ENCODE measurements at places on chromosomes 2 and 18.

DNA sequence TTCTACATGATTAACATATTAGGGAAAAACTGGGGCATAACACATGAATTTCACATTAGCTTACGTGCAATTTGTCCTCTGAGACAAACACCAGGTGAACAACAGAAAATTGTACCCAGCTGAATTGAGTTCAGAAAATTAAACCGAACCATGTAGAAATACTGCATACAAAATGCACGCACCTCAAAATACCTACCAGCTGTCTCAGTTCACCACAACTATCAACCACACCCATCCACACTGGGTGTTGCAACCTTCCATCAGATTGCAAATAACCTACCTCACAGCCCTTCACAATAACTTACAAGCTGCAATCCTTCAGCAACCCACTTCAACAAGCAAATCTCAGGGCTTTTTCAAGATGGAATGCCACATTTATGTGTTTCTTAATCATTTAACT, 55.9 kb downstream of the UNC50 start:
- DNase-seq = no peak

DNA sequence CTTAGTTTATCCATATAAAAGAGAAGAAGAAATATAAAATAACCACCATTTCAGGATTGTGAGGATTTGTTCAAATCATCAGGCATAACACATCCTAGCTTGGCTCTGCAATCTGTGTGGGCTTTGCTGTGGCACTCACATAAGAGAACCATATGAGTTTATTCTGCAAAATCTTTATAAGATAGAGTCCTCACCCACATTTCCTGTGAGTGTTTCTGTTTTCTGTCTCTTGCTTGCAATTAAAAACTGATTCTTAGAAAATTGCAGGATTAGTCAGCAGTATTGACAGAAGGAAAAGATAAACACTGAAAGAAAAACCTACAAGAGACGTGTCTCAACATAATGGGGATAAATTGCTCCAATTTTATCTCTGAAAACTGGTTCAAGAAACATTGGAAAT, 258.5 kb downstream of the RND3 start:
- no peak for DNase-seq

GRCh38 chr2:68031542-68032160, 31.2 kb downstream of the C1D start:
- peak; percentile 15 for DNase-seq

DNA sequence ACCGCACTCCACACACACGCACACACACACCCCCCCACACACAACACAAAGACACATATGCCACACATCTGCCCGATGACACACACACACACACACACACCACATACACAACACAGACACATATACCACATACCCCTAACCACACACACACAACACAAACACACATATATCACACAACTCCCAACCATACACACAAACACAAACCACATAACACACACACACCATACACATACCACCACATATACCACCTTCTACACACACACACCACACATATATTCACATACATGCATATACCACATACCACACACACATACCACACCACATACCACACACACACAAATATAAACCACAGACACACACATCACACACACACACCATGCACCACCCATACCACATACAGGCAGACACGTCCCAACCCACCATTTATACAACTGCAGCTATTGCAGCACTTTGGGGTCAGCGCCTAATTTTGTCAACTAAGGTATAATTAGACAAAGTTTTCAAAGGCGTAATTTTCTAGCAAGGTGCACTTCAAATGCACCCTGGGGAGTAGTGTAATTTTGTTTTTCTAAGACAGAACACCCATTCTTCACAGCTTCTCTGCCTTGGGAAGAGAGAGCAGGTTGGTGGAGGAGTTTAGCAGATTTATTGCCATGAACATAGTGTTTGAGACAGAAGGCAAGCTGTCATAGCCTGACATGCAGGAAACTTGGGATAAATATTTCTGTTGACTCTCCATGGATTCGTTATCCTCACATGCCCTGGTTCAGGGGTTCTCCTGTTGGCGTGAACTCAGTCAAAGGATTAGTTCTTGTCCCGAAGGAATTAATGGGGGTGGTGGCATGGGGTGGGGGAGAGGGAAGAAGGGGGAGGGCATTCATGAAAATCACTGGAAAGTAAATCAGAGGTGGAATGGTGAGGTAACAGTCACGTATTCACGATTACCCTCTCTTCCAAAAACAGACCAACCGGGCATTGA, 416.1 kb downstream of the LPIN1 start:
- no peak for DNase-seq

DNA sequence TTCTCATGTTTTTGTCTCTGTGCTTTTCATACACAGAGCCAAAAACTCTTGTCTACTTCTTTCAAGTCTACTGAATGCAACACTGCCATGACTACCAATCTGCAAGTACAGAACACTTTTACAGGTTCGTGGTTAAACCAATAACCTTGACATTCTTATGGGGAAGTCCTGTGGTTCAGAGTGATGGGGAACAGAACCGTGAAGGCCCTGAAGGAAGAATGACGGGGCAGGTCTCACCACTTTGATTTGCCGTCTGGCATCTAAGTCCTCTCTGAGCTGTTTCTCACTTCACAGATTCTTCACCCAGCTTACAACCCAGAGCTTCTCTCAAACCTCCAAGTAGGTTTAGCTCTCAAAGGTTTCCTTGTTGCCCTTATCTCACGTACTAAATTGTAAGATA, 117.5 kb upstream of the SNTG2 start:
- DNase-seq = no peak

DNA sequence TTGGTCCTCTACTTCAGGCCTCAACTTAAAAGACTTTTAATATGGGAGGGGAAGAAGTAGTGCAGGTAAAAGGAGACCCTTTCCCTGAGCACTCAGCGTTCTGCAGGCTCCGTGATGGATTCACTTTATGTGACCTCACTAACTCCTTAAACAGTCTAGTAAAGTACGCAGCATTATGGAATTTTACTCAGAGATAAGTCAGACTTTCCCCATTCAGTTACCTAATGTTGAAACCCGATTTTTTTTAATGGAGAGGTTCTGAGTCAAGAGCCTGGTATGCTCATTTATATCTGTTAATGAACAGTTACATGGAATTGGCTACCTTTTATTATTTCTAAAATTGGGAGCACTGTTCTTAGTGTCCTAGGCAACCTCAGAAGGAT, 34.1 kb downstream of the RASGRP3 start:
- DNase-seq = no peak

GRCh38 chr18:36628435-36629137, 200.2 kb downstream of the TPGS2 start:
- no peak for DNase-seq

GRCh38 chr2:208371634-208371935, 35.0 kb upstream of the PTH2R start:
- DNase-seq = no peak

GRCh38 chr18:1530650-1531049, 626.0 kb downstream of the ADCYAP1 start:
- DNase-seq = no peak

- DNase-seq = peak; percentile 83
Observed at GRCh38 chr2:20516646-20517341, 69.9 kb downstream of the RHOB start.

DNA sequence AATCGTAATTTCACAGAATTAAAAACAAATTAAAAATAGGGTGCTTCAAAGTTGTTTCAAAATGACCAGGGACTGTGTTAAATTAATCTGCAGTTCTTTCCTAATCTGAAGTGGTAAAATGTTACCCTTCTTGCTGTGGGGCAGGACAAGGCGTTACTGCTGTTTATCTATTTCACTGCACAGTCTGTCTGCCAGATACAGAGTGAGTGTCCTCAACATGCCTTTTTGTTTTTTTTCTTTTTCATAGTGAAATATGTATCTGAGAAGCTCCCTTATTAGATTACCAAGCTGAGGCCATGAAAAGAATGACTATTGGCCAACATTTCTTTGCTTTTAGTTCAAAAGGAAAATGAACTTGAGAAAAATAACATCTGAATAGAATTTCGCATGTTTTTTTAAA, 38.0 kb downstream of the KCTD1 start:
- no peak for DNase-seq

GRCh38 chr2:171087547-171087946, 73.1 kb downstream of the TLK1 start:
- no peak for DNase-seq

DNA sequence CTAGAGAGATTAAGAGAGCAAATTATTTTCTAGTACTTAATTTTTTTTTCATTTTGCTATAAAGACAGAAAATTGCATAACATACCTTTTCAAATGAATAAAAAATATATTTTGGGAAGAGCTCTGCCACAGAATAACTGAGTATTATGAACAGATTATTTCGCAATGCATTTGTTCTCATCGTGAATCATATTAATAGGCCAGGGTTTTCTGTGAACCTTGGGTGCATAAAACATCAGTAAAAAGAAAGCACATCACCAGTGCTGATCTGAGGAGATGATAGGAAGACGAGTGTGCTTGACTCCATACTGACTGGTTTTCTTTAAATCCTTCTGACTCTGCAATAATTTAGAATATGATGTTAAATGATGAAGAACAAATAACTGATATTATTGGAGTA, 409.1 kb downstream of the CPS1 start:
- DNase-seq = no peak

- DNase-seq = no peak
Observed at GRCh38 chr2:239648607-239649006, 247.8 kb upstream of the HDAC4 start.

- no peak for DNase-seq
Observed at GRCh38 chr2:229173825-229174359, 97.2 kb downstream of the PID1 start.

DNA sequence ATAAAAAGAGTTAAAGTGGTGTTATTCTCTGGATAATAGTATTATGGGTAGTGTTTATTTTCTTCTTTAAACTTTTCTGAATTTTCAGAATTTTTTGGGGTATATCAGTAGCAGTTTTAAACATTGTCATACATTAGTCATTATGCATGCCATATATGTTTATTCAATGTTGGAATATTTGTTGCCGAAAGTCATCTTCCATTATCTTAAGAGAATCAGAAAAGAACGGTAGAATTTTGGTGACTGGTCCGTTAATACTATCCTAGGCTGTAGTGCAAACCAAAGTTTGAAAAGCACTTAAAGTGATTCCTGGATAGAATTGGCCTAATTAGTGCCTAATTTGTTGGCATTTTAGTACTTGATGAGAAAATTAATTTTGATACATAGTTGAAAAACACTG, 244.1 kb downstream of the PHLPP1 start:
- no peak for DNase-seq

- no peak for DNase-seq
Observed at GRCh38 chr2:109722026-109722425, 72.1 kb upstream of the RGPD5 start.

DNA sequence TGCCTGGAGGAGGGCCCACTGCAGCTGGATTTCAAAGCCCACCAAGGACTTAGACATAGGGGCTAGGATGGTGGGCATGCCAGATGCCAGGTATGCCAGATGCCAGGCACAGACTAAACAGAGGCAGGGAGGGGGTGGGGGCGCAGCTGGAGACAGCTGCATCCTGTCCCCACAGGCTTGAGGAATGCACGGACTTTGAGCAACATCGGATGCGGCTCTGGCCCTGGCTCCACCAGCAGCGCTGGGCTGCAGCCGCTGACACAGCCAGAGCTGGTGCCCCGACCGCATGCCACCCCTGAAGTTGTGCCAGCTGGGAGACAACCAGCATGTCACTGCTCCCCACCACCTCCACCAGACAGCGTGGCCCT, 39.5 kb downstream of the AQP12A start:
- no peak for DNase-seq

DNA sequence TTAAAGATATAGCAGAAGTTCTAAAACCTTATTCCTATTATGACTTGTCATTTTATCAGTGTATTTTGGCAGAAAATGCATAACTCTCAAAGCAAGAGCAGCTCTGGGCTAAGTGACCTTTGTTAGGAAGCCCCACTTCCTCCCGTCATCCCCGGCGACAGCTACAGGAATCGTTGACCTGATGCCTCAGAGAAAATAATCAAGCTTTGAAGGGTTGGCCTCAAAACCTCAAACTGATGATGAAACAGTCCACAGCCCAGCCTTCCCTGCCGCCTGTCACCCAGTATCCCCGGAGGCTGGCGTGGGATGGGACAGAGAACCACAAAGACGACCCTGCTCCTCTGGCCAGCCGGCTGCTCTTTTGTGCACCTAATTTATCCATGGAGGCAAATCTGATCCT, 65.3 kb downstream of the KCNF1 start:
- no peak for DNase-seq

DNA sequence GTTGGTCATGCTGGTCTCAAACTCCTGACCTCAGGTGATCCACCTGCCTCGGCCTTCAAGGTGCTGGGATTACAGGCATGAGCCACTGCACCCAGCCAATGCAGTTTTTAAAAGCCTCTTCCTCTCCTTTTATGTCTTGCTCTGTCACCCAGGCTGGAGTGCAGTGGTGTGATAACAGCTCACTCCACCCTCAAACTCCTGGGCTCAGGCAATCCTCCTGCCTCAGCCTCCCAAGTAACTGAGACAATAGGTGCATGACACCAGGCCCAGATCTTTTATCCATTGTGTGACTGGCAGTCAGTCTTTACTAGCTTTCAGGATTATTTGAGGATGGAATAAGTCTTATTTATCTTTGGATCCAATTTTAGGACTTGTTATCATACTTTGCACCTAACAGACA, 13.2 kb downstream of the KCTD18 start:
- DNase-seq = no peak

GRCh38 chr2:31287654-31288053, 53.7 kb downstream of the EHD3 start:
- no peak for DNase-seq

- no peak for DNase-seq
Observed at GRCh38 chr18:69447886-69448285, 47.2 kb downstream of the DOK6 start.

DNA sequence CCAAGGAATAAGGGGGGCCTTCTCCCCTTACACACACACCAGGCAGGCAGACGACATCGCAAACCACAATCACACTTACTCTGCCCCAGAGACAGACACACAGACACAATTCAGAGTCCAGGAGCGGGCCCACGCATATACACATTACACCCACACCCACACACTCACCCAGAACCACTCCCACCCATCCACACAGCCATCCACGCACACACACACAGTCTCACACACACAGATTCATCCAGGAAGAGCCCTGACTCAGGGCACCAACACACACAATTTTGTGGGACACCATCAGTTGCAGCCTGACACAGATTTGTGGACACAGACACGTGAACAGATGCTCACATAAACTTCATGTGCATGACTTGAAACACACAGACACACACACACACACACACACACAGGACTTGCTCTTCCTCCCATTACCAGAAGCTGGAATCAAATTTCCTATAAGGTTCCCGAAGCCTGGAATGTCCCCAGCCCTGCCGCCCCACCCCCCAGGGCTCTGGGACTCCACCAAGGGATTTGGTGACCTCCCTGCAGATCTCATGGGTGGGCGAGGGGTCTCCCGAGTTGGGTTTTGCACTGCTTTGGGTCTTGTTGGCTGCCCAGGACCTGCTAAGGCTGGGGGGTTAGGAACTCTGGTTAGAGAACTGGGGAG, 23.5 kb downstream of the TNS1 start:
- DNase-seq = no peak

GRCh38 chr18:28541276-28541930, 364.5 kb upstream of the CDH2 start:
- no peak for DNase-seq

GRCh38 chr18:22459491-22459890, 41.8 kb upstream of the CTAGE1 start:
- no peak for DNase-seq

Data from head of caudate nucleus (tissue), 42 donors.